ENCODE measurements at places on chromosomes 5 and 9.

DNA sequence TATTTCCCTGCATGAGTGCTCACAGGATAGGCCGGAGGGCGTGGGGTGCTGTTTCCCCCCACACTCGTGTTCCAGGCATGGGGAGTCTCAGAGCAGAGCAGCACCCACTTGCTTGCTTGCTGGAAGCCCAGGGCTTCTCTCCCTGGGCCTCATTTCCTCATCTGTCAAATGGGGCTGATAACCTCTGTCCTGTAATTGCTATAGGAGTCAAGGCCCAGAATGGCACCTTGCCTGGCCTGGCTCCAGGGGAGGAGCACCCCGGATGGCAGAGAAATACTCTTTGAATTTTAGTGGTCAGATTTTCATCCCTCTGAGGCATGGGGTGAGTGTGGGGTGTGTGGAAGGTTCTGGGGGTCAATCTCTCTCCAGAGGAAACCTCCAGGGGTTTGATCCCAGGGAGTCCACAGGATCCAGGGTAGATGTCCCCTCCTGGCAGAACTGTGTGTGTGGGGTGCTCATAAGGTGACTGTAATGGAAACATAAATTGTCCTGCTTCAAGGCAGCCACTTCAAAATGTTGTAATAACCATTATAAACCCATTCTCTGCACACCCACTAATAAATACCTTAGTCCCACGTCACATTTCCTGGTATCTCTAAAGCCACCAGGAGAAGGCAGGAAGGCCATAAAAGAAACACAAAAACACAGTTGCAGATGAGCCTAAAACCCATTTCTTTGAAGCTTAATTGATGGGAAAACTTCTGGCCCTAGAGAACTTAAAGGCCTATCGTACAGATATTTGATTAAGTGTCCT is 272.2 kb downstream of the FSTL4 start:
- no peak for DNase-seq

DNA sequence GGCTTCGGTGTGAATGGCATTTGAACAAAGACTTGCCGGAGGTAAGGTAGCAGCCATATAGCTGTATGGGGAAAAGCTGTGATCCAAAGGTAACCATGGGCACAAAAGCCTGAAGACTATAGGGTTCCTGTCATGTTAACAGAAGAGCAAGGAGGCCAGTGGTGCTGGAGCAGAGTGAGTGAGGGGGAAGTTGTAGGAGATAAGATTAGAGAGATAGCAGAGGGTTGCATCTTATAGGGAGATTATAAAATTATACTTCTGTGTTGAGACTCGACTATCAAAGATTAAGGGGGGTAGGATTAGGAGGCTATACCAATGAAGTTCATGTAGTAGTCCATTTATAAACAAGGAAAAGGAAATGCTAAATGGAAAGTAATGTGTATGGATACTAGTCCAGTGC is 3.3 kb downstream of the NCBP1 start:
- no peak for DNase-seq

GRCh38 chr5:143592648-143593047 is 189.2 kb upstream of the NR3C1 start:
- DNase-seq: peak; percentile 48

DNA sequence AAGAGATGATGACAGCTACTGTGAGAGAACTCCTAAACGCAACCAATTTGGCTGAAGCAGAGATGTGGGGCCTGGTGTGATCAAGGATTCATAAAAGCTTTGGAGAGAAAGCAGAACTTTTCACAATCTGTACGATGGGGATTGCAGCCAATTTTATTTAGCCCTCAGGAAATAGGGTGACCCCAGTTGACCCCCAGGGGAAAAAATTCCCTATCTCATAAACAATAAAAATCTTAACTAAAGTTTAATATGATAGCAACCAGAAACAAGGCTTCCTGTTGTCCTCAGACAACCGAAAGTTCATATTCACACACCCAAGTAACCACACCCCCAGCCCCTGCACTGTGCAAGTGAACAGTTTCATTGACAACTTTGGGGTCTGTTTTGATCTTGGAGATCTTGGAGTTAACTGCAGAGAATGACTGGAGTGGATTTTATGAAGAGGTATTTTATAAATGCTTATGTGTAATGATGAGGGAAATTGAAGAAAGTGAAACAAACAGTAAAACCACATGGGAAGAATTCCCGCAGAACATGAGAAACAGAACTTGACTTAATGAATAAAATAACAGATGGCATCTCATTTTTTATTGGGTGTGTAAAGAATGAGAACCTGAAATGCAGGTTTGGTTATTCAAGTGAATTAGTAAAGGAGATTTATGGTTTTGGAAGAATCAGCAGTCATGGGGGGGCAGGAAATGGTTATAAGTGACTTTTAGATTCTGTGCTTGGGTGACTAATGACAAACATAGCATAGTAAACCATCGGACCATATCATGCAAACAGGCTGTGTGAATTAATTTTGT is 94.5 kb downstream of the PDE4D start:
- no peak for DNase-seq

DNA sequence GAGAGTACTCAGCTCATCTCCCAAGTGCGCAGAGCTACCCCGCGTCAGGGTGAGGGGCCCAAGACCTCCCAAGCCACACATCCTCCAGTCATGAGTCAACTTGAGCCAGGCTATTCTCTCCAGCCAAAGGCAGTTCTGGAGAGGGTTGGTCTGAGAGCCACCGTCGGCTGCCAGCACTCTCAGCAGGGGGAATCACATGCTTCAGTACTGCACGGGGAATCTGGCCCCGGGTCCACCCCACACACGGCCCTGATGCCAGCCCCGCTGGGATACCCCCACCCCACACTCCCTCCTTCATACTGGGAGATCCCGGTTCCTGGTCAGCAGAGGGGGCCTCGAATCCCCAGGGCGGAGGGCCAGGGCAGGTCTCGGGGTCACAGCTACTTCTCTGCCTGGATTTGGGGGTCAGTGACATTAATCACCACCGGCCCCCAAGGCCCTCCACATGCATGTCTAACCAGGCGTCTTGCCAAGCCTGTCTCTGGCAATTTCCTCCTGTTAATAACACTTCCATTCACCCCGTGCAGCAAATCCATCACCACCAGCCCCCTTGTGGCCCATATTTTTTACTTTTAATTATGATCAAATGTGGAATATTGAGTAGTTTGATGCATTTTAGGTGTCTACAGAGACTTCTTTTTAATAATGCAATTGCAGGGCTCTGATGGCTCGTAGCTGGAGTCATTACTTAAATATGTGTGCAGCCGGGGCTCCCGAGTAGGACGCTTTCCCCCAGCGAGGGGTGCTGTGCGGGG is 102.9 kb upstream of the PPP1R26 start:
- DNase-seq: no peak

DNA sequence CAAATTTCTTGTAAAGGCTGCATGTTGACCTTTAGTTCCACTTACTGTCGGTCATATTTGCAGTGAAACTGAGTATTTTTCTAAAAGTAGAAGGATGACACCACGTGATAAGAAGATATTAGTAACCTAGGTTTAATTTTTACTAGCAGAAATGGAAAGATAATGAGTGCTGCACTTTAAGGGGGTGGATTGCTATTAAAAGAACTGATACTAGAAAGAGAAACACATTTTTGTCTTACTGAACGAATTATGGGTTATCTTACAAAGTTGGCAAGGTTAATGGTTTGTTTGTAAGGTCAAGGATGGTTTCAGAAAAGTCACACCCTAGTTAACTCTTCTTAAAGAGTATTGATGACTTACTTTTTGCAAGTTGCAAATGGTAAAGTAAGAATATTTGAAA is 2.4 kb downstream of the MACIR start:
- no peak for DNase-seq

DNA sequence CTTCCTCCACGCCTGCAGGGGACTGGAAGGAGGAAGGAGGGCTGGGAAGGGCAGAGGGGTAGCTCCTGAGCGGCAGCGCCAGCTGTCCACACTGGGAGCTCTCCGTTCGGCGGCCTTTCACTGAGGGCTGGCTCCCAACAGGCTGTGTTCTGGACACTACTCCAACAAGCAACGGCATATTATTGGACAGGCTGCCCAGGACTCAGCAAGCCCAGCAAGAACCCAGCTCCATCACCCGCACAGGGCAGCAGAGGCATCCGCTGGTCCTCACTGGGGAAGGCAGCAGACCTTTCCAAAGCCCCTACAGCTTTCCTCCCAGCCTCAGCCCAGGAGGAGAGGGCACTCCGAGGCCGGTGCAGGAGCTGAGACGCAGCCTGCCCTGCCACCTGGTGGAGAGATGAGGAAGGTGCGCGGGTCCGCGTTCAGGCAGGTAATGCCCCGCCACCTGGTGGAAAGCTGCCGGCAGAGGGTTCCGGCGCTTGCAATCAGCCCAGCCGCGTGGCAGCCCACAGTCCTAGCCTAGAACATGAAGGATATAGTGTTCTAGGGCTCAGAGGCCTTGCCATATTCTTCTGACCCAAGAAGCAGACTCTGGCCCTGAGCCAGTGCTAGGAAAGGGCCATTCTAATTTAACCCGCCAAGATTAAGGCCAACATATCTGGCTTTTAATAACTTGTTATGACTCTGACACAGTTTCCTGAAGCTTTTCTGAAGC is 74.4 kb downstream of the NRG2 start:
- peak; percentile 76 for DNase-seq

GRCh38 chr5:39340506-39340905 is 23.8 kb downstream of the C9 start:
- no peak for DNase-seq

DNA sequence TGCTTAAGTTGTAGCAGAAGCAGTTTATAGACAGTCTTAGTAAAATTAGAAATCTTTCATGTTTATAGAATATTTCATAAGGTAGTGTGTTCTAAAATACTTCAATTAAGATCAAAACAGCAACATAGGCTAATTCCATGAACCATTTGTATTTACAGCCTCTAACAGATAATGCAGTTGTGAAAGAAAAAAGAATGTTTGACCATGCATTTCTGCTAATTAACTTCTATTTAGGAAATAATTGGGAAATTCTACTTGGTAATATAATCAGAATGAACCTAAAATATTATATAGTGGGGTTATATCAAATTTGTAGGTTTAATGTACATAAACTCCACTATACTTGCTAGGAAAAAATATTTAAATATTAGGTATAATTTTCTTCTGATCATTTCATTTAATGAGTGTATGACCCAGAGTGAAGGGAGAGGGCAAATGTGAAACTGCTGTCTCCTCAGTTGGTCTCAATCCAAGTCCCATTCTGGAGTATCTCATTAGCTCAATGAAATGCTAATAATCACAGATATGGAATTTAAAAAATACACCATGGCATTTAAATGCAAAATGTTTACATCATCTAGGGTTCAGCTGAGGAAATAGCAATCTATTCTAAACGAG is 34.9 kb downstream of the ALDH1A1 start:
- no peak for DNase-seq

GRCh38 chr9:27535701-27536118 is 6.1 kb upstream of the MOB3B start:
- DNase-seq: peak; percentile 39

- DNase-seq: no peak
Measured at GRCh38 chr5:501831-502184, 22.4 kb downstream of the SLC9A3 start.
